ENCODE measurements at places on chromosomes 7 and 10.

- no peak for DNase-seq
Observed at GRCh38 chr7:96973986-96974385, 31.4 kb upstream of the DLX6 start.

GRCh38 chr10:51502124-51502523 is 197.3 kb downstream of the CSTF2T start:
- no peak for DNase-seq

- peak; percentile 75 for DNase-seq
Observed at GRCh38 chr10:112389271-112389822, 15.4 kb downstream of the ACSL5 start.

GRCh38 chr7:84302949-84303348 is 108.4 kb upstream of the SEMA3A start:
- no peak for DNase-seq

DNA sequence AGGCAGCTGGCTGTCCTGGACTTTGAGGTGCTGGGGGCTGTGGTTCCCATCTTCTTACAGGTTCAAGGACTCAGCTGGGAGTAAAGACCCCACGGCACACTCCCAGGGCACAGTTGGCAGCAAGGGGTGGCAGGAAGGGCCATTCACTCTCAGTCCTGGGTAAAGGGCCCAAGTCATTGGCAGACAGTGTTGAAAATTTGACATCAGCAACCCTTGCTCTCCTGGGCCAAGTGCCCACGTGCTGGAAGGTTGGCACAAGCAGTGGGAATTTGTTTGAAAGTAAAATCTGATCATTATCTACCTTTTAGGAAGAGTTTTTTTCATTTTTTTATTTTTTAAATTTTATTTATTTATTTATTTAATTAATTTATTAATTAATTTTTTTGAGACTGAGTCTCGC is 241.6 kb upstream of the MKI67 start:
- no peak for DNase-seq

- DNase-seq = no peak
Observed at GRCh38 chr7:51113560-51113959, 203.0 kb downstream of the COBL start.

DNA sequence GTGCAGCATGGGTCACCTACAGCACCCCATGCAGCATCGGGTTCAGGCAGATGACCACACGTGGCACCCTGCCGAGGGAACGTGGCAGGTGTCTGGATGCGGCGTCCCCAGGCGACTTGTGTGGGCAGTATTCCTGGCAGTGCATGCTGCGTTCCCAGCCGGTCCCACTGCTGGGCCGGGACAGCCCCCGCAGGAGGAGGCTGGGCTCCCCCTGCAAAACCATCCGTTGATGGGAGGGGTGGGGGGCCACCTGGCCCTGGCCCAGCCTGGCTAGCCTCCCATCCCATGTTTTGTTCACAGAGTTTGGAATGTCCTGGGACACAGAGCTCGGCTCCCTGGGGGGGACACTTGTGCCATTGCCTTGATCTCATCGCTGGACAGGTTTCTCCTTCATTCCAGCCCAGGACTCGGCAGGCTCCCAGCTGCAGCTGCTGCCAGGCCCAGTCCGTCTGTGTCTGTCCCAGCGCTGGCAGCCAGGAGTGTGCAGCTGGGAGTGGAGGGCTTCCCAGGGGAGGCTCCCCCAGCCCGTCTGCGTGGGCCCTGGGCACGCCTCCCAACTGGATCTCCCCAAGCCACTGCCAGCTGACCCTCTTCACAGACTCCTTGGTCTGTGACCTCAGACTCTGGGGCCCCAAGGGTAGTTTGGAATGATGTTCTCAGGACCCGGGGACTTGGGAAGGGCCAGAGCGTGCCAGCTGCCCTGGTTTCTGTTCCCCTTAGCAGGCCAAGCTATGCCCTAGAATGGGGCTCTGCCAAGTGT is 32.6 kb downstream of the TMEM270 start:
- DNase-seq = no peak

DNA sequence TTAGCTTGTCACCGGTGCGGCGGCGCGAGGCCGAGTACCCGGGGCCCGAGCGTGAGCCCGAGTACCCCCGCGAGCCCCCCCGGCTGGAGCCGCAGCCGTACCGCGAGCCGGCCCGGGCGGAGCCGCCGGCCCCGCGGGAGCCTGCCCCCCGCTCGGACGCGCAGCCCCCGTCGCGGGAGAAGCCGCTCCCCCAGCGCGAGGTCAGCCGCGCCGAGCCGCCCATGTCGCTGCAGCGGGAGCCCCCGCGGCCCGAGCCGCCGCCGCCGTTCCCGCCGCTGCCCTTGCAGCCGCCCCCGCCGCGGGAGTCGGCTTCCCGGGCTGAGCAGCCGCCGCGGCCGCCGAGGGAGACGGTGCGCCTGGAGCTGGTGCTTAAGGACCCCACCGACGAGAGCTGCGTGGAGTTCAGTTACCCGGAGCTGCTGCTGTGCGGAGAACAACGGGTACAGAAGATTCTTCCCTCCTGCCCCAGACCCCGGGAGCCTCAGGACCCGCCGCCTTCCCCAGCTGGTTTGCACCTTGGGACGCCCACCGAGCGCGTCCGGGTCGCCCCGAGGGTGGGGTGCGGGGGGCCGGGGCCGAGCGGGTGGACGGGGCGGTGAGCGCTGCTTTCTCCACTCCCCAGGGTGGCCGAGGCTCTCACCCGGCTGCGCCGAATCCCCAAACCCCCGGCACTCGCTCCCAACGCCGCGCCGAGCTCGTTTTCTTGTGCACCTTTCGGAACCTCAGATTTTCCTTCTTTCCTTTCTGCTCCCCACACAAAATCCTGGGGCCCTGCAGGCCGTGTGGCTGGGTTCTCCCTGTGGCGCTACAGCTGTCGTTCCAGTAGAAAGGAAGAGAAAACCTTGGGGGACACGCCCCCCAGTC is 708 bp downstream of the UBN2 start:
- DNase-seq = peak; percentile 22

GRCh38 chr10:127815147-127815546 is 77.6 kb downstream of the CLRN3 start:
- DNase-seq = no peak

DNA sequence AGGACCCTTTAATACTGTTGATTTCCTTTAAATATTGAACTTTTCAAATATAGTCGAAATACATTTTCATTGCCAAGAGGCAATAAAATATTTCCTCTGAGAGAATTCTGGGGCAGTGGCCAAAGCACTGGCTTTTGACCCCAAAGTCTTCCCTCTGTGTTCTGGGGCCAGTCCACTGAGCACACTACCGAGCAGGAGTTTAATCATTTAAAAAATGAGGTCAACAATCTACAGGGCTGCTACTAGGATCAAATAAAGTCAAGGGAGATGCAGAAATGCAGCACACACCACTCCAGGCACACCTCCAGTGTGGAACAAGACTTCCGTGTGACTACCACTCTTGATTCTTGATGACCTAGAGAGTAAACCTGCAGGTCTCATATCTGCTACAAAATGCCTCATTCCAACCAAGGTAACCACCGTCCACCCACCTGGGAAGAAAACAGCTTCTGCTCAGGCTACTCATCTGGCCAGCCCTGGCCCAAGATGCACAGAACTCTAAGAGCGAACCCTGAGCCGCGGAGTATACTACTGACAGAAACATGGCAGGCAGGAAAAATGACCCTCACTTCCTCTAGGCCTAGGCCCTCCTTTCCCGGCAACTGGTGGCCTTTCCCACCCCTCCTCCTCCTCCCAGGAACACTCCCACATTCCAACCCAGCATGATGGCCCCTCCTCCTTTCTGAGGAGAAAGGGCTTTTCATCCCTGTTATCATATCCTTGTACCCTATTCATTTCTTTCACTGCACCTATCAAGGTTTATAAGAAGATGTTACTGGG is 97.7 kb downstream of the ALOX5 start:
- no peak for DNase-seq

GRCh38 chr10:11488126-11488525 is 123.3 kb downstream of the USP6NL start:
- no peak for DNase-seq

- no peak for DNase-seq
Observed at GRCh38 chr10:5971315-5971832, 6.0 kb downstream of the IL15RA start.

- peak; percentile 66 for DNase-seq
Observed at GRCh38 chr7:25259487-25260243, 31.4 kb upstream of the NPVF start.

DNA sequence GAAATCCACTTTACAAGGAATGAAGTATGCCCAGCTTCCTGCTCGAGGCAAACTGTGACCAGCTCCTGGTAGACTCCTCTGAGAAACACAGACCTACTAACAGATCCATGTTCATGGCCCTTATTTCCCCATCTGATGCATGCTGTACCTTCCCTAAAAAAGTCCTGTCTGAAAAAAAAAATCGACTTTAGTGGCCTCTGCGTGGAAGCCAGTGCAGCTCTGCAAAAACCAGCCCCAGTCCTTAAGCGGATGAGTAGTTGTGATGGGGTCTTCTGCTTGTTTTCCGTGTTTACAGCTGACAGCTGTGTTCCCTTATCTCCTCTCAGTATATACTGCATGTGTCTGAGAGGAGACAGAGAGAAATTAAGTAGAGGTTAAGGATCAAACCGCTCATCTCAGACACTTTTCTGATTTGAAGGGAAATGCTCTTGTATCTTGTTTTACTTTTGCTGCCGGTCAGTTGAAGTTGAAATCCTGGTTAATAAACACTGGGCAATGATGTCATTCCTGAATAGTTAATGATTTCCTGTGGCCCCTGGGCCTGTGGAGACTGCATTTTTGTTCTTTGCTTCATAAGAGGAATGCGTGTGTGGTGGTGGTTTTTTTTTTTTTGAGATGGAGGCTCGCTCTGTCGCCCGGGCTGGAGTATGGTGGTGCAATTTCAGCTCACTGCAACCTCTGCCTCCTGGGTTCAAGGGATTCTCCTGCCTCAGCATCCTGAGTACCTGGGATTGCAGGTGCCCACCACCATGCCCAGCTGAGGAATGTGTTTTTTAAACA is 67.6 kb downstream of the DOCK1 start:
- DNase-seq = no peak

GRCh38 chr10:51422311-51423120 is 276.9 kb downstream of the CSTF2T start:
- peak; percentile 28 for DNase-seq

DNA sequence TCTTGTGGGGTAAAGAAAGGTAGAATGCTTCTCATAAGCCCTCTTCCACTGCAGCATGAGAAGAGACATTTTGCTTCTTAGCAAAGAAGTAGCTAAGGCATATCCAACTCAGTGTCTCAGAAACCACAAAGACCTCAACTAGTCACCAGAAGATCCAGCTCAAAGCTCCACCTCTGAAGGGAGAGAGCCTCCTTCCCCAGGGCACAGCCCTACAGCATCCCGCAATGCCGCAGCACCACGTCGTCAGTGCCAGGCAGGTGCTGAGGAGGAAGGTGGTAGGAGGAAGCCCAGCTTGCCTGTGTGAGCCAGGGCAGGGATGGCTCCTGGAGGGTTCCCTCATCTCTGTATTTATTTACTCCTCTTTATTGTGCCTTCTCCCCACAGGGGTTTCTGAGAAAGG is 385.6 kb upstream of the NPVF start:
- DNase-seq = no peak

GRCh38 chr10:54650547-54650946 is 150.5 kb downstream of the PCDH15 start:
- DNase-seq = no peak

GRCh38 chr7:89770161-89770560 is 384.1 kb upstream of the STEAP1 start:
- DNase-seq = no peak

DNA sequence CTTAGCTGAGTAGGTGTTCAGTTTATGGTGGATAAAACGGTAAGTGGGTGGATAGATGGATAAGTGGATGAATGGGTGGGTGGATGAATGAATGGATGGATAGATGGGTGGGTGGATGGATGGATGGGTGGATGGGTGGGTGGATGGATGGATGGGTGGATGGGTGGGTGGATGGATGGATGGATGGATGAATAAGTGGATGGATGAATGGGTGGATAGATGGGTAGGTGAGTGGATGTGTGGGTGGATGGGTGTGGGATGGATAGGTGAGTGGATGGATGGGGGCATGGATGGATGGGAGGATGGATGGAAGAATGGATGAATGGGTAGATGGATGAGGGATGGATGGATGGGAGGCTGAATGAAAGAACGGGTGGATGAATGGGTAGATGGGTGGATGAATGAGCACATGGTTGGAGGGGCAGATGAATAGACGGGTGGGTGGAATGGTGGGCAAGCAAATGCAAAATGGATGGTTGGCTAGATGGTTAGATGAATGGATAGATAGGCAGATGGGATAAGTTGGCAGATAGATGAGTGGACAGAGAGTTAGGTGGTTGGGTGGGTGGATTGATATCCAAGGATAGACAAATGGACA is 25.7 kb downstream of the ELN start:
- no peak for DNase-seq

GRCh38 chr10:80191589-80192270 is 13.6 kb downstream of the ANXA11 start:
- no peak for DNase-seq

DNA sequence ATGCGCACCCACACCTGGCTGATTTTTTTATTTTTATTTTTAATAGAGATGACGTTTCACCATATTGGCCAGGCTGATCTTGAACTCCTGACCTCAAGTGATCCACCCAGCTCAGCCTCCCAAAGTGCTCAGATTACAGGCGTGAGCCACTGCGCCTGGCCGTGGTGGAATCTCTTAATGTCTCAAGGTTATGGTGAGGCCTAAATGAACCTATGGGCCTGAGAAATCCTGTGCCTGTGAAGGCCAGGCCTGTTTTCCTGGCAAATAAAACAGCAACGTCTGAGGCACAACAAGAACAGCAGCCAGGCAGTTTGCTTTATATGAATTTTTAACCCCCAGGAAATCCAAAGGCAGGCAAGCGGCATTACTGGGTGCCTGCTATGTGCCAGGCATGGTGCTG is 297.5 kb upstream of the ZMIZ1 start:
- no peak for DNase-seq

- DNase-seq = no peak
Observed at GRCh38 chr7:155620497-155620896, 24.0 kb upstream of the RBM33 start.

GRCh38 chr10:77006836-77007511 is 630.6 kb downstream of the KCNMA1 start:
- no peak for DNase-seq

GRCh38 chr7:78770422-78771410 is 682.8 kb downstream of the MAGI2 start:
- DNase-seq = no peak

DNA sequence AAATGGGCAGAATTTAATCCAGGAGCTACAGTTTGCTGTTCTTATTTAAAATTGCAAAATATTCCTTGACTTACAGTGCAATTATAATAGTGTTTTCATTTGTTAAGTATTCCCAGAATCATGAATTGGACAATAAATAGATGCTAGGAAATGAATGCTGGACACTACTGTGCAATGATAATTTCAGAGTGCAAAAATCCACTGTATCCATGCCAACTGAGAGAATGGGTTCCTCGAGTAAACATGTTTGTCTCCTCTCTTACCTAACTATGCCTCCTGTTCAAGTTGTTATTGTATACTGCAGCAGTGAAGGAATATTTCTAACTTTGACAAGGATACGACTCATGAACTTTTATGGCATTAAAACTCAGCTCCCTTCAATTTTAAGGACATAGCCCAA is 1396.3 kb downstream of the GATA3 start:
- DNase-seq = no peak

Measured in CD4-positive, alpha-beta memory T cell (primary cell).